NCI-H446 (cell line): ENCODE measurements at places on chromosomes 6 and 20.

- DNase-seq, result no peak
These were observed 39.2 kb downstream of the TRIM27 start for GRCh38 chr6:28884423-28885131.

GRCh38 chr6:91155129-91155785, 568.4 kb upstream of the MAP3K7 start:
- DNase-seq, result no peak

- no peak for DNase-seq
These were observed 662.4 kb downstream of the EPHA7 start for GRCh38 chr6:92756912-92757311.

- no peak for DNase-seq
These were observed 89.1 kb upstream of the MPC1 start for GRCh38 chr6:166471797-166472260.

- no peak for DNase-seq
These were observed 132.8 kb upstream of the AGPAT4 start for GRCh38 chr6:161406646-161407045.

DNA sequence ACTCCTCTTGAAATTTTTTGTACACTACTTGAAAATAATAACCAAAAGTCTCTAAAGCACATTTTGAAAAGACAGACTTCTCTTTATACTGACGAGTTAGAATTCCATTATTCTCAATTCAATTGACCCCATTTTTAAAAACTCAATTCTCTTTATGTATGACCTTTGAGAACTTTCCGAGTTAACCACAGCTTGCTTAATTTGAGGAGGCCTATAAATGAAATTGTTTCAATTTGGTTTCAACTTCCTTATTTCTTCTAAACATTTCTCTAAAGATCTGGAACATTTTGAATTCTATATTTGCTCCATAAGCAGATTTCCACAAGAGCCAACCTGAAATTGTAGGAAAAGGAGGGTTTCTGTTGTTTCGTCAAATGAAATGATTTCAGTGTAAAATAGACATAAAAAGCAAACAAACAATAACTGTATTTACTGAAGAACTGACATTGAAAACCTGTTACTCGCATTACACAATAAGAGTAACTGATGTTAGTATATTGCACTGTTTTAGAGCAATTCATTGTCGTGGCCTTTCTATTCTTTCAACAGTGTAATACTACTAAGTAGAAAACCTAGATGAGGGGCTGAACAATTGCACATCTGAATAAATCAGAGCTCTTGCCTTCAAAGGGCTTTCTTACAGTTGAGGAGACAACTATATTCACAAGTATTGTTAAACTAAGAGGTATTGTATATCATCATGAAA, 223.6 kb downstream of the HIVEP2 start:
- no peak for DNase-seq

DNA sequence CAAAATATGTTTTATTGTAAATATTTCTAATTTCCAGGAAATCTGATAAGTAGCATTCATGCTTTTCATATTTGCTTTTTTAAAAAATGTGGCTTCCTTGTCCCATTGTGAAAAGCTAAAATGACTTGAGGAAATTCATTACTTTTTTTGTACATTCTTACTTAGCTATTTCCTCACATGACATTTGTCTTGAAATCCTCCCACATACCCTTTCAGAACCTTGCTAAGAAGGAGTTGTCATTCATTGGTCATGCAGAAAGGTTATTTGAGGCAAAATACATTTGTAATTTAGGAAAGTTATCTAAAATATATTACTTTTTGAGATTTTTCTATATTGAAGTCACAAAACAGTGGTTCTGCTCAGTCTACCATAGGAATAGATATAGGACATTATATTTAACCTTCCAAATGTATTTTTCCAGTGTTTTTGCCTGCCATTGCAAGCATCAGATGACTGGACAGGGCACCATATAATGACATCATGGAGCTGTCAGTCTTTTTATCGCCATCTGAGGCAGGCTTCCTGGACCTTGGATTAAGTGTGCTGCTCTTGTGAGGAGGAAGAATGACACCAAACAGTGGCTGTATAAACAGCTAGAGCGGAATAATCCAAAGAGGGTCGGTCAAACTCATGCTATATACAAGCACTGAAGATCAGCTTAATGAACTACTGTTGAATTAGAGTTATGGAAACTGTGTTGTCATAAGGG, 109.4 kb upstream of the HCRTR2 start:
- DNase-seq, result no peak
